ENCODE measurements at places on chromosomes 1 and 21. TPM values are rescaled to one million over a fixed set of nuclear protein-coding genes. Genes with fewer than 3 reads are reported as not detected.

CYP4A22 gene
- total RNA-seq, result not detected

FMO3 gene
- total RNA-seq, result 6.3 TPM

AADACL4 gene
- not detected for total RNA-seq

KLHDC9 gene
- total RNA-seq, result 10.6 TPM

RGS13 gene
- 5.5 TPM for total RNA-seq

LEFTY2 gene
- total RNA-seq, result 144 TPM

DMAP1 gene
- total RNA-seq, result 14.7 TPM

FCRL4 gene
- 5.8 TPM for total RNA-seq

EDN2 gene
- total RNA-seq, result 4.6 TPM

ERG gene
- 14.9 TPM for total RNA-seq

CLDN17 gene
- total RNA-seq, result not detected

MYCL gene
- 12.5 TPM for total RNA-seq

TMEM200B gene
- total RNA-seq, result 14.0 TPM

Data from umbilical cord (tissue), 2 donors.